Skin of body (tissue), 3 donors: ENCODE measurements at places on chromosomes 7 and 10. TPM values are rescaled to one million over a fixed set of nuclear protein-coding genes. Genes with fewer than 3 reads are reported as not detected.

DNA sequence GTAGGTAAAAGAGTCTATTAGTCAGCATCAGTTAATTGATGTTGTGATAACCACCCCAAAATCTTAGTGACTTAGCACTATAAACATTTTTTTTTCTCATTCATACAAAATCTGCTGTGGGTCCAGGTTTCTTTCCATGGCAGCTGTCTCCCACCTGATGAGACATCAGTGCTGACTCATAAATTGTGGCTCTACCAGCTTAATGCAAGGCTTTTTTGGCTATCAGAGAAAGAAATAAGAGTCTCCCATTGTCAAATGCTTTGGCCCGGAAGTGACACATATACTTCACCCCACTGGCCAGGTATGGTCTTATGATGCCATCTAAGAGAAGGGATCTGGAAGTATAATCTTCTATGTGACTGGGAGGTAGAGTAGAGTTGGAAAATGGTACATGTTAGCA is 14.5 kb downstream of the DNAJB9 start:
- no peak for DNase-seq

GRCh38 chr10:102413053-102413705 is 5.4 kb downstream of the PSD start:
- no peak for DNase-seq

- no peak for DNase-seq
These were observed 41.8 kb downstream of the JCAD start for GRCh38 chr10:30017556-30017955.

- peak; percentile 93 for DNase-seq
These were observed 120.1 kb downstream of the ARHGAP12 start for GRCh38 chr10:31808258-31809218.

- no peak for DNase-seq
These were observed 11.9 kb downstream of the GSDME start for GRCh38 chr7:24745355-24745754.

DNA sequence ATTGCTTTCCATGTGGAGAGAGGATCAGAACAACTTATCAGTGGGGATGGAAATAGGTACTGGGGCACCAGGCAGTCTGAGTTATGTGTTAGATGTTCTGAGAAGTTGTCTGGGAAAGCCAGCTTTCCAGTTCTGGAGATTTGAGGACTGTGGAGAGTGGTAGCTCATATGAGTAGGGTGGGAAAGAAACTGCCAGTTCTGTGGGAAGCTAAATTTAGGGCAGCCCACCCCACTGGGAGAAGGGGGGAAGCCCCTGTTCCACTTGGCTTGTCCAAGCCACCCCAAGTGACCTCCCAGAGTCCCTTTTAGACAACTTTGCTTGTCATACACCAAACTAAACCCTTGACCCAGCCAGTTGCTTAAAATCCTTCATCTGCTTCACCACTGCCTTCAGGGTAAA is 189.5 kb downstream of the REEP3 start:
- DNase-seq = no peak

GRCh38 chr7:51665045-51665780 is 348.6 kb upstream of the COBL start:
- DNase-seq = no peak

DNA sequence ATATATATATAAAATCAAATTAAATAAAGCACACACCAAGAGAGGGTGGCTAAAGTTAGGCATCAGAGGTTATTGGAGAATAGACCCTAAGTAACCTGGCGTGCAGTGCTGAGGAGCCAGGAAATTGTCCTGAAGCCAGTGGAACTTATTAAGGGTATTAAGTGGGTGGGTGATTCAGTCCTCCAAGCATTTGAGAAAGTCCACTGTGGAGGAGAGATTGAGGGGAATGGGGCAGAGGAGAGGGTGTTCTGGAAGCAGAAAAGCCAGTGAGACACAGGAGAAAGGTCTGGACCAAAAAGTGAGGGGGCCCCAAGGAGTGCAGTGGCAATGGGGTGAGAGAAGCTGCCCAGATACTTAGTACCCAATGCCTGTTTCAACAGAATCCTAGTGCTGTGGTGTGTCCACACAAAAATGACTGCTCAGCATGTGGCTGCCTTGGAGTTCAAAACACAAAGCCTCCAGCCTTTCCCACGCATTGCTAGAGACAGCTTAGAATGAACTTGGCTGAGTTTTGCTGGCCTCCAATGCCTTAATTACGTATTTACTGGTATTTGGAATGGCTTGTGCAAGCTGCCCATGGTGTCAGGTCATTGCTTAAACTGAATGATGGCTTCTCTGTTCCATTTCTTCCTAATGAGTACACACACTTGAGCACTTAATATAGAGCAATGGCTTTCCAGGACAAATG is 44.9 kb upstream of the CHST15 start:
- DNase-seq = no peak

DNA sequence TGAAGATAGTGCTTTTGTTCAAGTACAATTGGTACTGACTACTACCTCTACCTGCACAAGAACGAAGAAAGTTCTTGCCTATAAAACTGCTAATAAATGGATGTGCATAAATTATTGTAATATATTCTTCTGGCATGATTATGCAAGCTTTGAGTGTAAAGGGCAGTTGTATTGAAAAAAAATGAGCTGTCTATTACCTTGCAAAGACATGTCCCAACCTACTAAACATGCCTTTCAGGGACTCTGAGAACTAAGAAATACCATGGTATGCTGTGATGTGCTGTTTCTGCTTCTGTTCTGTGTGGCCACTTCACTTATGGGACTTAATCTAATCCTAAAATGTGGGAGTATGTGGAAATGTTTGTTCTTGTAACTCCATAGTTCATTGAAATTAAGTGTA is 1083.4 kb downstream of the LRMDA start:
- DNase-seq = no peak

GRCh38 chr7:26398756-26399509 is 107.3 kb downstream of the SNX10 start:
- DNase-seq = peak; percentile 47

GRCh38 chr7:131105799-131106680 is 221.6 kb upstream of the MKLN1 start:
- peak; percentile 7 for DNase-seq

GRCh38 chr7:11726001-11726793 is 105.8 kb downstream of the THSD7A start:
- DNase-seq = peak; percentile 67

GRCh38 chr7:115838829-115839228 is 191.7 kb downstream of the TFEC start:
- DNase-seq = no peak

DNA sequence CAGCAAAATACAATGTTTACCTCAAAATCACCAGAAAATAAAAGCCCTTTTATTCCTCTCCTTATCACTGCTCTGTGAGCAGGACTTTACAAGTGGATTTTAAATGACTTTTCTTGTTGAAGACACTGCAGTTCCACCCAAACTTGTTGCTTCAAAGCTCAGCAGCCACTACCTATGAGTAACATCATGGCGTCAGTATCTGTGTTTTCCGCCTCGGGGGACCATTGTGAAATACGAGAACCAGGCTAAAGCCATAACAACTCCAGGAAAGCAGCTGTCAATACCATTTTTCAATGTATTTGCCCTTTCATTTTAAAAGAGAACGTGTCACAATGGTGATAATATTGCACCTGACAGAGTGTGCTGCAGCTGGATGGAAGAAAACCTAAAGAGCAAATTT is 284.0 kb upstream of the RNF32 start:
- no peak for DNase-seq

- peak; percentile 17 for DNase-seq
These were observed 11.3 kb downstream of the CRYGN start for GRCh38 chr7:151428378-151429236.

DNA sequence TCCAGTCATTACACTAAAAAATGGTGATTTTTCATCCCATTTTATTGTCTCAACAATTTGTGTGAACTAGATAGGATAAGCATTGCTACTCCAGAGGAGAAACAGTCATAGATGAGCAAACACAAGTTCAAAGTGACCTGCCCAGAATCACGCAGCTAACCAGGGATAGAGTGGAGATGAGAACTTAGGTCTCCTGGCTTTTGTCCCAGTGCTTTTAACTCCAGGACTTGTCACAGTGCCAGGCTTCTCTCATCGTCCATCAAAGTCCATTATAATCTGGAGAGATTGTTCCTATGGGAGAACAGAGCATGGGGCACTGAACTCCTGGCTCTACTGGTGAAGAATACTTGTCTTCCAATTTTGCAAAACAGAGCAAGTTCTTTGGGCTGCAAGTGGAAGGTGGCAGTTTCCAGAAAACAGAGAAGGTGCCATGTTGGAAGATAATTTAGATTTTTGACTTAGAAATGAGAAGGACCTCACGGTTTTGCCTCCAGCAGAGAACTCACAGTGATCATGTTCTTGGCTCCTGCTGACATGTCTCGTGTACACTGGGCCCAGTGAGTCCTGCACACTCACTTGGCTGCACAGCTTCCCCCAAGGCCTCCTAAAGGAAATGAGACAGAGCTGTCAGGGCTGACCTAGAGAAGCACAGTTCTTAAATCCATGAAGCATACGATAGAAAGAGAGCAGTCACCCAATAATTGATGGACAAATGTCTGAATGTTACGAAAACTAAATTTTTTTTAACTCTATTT is 322.9 kb upstream of the NRP1 start:
- no peak for DNase-seq

- DNase-seq = no peak
These were observed 1213.1 kb downstream of the DNAJB9 start for GRCh38 chr7:109782806-109783205.

GRCh38 chr7:157087646-157088045 is 51.1 kb upstream of the UBE3C start:
- DNase-seq = no peak

DNA sequence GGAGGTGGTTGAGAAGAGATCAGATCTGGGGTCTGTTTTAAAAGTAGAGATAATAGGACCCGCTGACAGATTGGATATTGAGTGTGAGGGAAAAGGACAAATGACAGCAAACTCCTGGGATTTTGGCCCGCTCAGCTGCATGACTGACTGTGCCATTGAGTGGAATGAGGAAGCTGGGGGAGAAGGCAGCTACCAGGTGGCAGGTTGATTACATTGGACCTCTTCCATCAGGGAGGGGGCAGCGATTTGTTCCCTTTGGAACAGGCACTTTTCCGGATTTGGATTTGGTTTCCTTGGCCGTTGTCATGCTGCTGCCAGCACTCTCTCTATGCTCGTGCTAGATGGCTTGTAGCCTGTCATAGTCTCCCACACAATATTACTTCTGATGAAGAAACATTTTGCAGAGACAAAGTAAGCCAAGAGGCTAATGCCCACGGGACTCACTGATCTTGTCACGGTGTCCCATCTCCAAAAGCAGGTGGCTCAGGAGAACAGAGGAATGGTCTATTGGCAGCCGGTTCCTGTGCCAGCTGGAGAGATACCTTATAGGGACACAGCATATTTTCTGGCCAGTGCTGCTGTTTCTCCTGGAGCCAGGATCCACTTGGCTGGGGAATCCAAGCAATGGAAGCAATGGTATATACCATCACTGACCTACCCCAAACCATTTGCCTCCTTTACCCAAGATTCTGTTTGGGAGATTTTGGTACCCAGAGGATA is 69.1 kb upstream of the WAC start:
- DNase-seq = no peak

DNA sequence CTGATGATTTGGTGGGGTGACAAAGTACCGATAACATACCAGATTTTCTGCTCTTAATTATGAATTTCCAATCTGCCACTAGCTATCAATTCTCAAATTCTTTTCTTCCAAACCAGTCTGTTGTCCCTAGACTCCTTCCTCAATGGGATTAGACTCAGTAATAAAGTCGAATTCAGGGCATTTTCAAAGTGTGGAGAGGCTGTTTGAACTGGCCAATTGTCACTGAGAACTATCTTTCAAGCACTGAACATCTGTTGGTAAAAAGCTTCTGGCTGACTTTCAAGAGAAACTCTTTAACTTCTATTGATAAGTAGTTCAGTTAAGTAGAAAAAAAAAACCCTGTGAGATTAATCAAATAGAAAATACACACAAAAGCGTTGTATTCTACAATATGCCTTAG is 108.9 kb downstream of the SAMD9 start:
- no peak for DNase-seq

- no peak for DNase-seq
These were observed 12.6 kb downstream of the BAZ1B start for GRCh38 chr7:73509463-73509862.

GRCh38 chr10:65234261-65234660 is 1691.6 kb upstream of the LRRTM3 start:
- DNase-seq = no peak

DNA sequence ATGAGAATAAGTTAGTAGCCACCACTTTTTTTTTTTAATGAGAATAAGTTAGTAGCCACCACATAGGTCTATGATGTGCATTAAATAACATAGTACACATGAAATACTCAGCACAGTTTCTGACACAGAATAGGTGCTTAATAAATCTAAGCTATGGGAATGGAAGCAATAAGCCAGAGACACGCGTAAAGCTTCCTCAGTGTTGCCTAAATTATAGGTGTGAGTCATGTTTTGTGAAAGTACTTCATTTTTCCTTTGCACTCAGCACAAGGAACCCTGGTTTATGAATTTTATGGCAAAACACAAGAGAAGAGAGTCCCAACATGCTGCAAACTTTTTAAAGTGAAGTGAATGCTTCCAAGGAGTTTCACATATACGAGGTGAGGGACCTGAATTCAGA is 267.4 kb downstream of the RNLS start:
- no peak for DNase-seq

GRCh38 chr7:39353615-39354376 is 212.4 kb upstream of the YAE1 start:
- DNase-seq = no peak

GRCh38 chr10:13801156-13801906 is 214.6 kb downstream of the PRPF18 start:
- DNase-seq = no peak

Gene EPC1
- total RNA-seq = 57.9 TPM

Gene UPK3BL1
- 37.9 TPM for total RNA-seq

Gene PSMC2
- 98.3 TPM for total RNA-seq

Gene CALML3
- total RNA-seq = 9.8 TPM

Gene PSTK
- 4.1 TPM for total RNA-seq

Gene ZNF680
- 25.5 TPM for total RNA-seq

Gene CDK1
- total RNA-seq = 40.3 TPM

Gene OR2A7
- total RNA-seq = 12.5 TPM

Gene PON1
- 0.10 TPM for total RNA-seq

Gene MYL10
- 3.2 TPM for total RNA-seq

Gene SPDYE2
- not detected for total RNA-seq

Gene NME8
- 0.79 TPM for total RNA-seq

Gene ATRNL1
- 24.4 TPM for total RNA-seq
